Activated naive CD4-positive, alpha-beta T cell treated with anti-CD3 and anti-CD28 coated beads, Interleukin-2, amount 50 U/mL, for 72 hours (primary cell): ENCODE measurements at places on chromosomes 7 and 10. TPM values are rescaled to one million over a fixed set of nuclear protein-coding genes. Genes with fewer than 3 reads are reported as not detected.

Gene NMT2
- total RNA-seq, result 21.2 TPM

Gene CPN1
- total RNA-seq, result not detected

Gene HSPA12A
- total RNA-seq, result 0.39 TPM

Gene UPP1
- 20.0 TPM for total RNA-seq

Gene SLC13A1
- total RNA-seq, result not detected

Gene FANK1
- 1.7 TPM for total RNA-seq

Gene MRPS33
- 73.9 TPM for total RNA-seq

Gene MEIG1
- 0.59 TPM for total RNA-seq

Gene SKIDA1
- not detected for total RNA-seq

Gene CDC14C
- total RNA-seq, result not detected

Gene SFMBT2
- 25.6 TPM for total RNA-seq
